ENCODE measurements at places on chromosomes 4 and X. TPM values are rescaled to one million over a fixed set of nuclear protein-coding genes. Genes with fewer than 3 reads are reported as not detected.

The ADH1B gene
- total RNA-seq, result 156 TPM

DNA sequence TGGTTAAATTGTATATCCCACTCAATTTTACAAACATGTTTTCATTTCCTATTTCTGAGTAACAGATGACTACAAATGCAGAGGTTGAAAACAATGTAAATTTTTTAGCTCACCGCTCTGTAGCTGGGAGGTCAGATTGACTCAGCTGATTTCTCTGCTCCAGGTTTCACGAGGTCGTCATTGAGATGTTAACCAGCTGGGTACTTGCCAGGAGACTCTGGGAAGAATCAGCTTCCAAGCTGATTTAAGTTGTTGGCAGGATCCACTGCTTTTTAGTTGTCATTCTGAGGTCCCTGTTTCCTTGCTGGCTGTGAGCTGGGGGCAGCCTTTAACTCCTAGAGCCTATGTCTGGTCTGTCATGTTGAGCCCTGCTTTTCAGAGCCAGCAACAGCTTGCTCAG lies 864.3 kb upstream of the AGA start:
- DNase-seq, result no peak

DNA sequence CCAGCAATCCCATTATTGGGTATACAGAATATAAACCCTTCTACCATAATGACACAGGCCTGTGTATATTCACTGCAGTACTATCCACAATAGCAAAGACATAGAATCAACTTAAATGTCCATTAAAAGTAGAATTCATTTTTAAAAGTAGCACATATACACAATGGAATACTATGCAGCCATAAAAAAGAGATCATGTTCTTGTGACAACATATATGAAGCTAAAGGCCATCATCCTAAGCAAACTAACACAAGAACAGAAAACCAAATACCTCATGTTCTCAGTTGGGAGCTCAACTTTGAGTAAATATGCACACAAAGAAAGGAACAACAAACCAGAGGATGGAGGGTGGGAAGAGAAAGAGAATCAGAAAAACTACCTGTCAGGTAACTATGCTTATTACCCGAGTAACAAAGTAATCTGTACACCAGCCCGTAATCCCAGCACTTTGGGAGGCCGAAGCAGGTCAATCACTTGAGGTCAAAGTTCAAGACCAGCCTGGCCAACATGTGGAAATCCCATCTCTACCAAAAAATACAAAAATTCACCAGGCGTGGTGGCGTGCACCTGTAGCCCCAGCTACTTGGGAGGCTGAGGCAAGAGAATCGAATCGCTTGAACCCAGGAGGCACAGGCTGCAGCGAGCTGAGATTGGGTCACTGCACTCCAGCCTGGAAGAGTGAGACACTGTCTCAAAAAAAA lies 22.8 kb downstream of the DHX15 start:
- no peak for DNase-seq

DNA sequence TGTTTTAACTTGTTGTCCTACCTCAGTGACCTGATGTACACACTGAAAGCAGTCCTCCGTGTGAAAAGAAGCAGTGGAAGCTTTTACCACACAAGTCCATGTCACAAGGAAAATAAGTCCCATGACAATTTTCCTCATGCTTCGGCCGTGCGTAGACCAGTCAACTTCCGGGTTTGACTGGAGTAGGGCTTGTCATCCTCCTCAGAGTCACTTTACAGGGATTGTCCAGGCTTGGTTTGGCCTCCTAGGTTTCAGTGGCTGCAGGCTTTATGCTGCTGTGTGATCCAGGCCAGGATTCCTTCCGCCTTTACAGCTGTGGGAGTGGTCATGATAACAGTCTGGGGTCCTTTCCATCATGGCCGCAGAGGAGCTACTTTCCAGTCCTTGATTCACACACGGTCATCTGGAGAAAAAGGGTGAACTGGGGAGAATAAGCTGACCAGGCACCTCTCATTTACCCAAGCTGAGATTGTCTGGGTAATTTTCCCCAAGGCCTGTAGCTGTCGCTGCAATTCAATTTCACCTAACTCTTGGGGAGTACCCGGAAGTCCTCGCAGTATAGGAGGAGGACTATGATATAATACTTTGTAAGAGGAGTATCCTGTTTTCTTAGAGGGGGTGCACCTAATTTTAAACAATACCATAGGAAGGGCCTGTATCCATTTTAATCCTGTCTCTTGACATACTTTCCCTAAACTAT lies 206.1 kb upstream of the KLF8 start:
- DNase-seq, result no peak

GRCh38 chr4:37561196-37561802 lies 124.9 kb downstream of the RELL1 start:
- no peak for DNase-seq

All from left colon (tissue), 2 donors.